ENCODE measurements at places on chromosomes 1 and 21. TPM values are rescaled to one million over a fixed set of nuclear protein-coding genes. Genes with fewer than 3 reads are reported as not detected.

Gene PTCH2
- total RNA-seq, result 0.83 TPM

Gene FCRL5
- not detected for total RNA-seq

DNA sequence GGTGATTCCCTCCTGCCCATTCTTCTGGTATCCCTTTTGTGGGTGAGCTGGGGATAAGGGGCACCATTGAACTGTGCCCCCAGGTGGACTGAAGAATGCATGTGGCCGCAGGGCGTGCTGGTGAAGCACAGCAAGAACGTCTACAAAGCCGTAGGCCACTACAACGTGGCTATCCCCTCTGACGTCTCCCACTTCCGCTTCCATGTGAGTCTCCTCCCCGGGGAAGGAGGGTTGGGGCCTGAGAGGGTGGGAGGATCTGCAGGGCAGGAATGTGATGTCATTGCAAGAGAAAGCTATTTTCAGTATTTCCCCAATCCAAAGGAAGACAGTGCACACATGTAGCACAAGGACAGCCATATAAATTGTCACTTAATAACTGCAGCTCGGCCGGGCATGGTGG is 7.5 kb upstream of the KPNA6 start:
- DNase-seq, result no peak

DNA sequence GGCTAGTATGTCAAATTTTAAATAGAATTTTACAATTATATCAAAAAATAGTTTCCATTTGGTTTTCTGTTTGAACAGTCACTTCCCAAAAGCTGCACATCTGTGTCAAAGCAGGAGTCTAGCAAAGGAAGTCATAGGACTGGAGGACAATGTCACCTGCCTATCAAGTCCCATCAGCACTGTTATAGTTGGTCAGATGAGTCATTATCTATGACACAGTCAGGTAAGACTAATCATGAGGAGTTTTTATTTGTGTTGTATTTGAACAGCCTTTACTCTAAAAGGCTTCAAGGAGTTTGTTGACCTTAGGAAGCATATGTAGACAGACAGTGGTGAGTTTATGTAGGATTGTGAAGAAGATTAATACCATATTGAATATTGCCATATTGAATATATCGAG is 74.2 kb upstream of the QSOX1 start:
- no peak for DNase-seq

- peak; percentile 8 for DNase-seq
Observed at GRCh38 chr1:185973645-185974044, 239.5 kb downstream of the HMCN1 start.

DNA sequence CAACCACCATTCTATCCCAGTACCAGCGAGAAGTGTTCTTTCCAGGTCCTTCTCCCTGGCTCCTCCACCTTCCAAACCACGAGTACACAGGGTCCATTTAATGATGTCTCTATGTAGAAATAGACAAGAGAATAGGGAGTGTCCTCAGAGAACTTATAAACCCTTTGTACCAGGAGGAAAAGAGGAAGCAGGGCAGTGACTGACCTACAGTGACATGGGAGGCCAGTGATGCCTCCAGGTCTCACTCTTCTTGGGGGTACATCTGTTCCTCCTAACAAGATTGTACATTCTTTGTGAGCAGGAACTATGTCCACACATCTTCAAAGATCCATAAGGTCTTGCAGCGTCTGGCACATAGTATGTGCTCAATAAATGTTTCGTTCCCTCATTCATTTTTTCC is 18.7 kb upstream of the FMOD start:
- DNase-seq, result no peak

GRCh38 chr21:35053356-35054096 is 4.4 kb upstream of the RUNX1 start:
- no peak for DNase-seq

DNA sequence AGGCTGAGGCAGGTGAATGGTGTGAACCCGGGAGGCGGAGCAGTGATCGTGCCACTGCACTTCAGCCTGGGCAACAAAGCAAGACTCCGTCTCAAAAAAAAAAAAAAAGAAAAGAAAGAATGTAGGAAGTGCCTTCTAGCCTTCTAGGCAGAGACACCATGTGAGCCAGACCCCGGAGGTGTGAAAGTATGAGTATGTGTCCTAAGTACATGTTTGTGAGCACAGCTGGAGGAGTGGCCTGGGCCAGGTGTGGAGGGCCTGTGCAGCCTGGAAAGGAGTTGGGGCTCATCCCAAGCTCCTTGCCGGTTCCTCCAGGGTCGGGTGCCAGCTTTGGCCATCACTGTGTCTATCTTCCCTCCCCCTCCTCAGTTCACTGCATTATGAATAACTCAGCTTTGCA is 13.0 kb downstream of the SOX13 start:
- DNase-seq, result no peak

- DNase-seq, result no peak
Observed at GRCh38 chr1:5744911-5745799, 247.1 kb downstream of the NPHP4 start.

DNA sequence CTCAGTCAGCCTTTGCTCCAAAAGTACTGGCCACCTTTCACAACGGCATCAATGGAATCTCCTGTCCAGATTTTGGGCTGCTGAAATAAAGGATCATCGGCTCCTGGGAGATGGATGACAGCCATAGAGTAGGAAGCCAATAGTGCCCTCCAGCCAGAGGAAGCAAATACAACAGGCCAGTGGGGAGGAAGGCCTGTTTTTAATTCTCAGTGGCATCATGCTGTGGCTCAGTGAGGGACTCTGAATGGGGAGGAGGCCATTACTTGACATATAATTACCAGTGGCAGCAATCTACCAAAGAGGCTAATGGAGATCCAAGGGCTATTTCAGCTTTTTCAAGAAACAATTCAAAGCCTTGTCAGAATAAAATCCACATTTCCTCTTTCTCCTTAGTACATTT is 26.7 kb downstream of the COLGALT2 start:
- DNase-seq, result no peak

All from PC-9 (cell line).